ENCODE measurements at places on chromosomes 11 and 22. TPM values are rescaled to one million over a fixed set of nuclear protein-coding genes. Genes with fewer than 3 reads are reported as not detected.

Gene FBXO7
- total RNA-seq = 86.1 TPM

DNA sequence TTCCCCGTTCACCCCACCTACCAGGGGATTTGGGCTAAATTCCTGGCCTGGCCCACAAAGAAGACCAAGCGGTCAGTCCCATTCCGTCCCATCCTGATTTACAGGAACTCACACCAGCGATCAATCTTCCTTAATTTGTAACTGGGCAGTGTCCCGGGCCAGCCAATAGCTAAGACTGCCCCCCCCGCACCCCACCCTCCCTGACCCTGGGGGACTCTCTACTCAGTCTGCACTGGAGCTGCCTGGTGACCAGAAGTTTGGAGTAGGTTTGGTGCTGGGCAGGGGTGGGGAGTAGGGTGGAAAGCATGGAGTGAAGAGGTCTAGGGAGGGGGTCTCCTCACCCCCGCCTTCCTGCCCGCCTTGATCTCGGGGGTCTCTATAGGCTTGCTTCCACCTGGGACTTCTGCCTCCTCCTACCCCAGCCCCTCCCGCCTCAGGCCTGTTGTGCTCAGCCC is at the start of gene SERPING1:
TSS of gene SERPING1 (plus strand) at position 225 of the 455 bp plus-strand sequence. CDS start 586 bp downstream, outside the sequence.
- H3K4me1 ChIP-seq = no peaks in the 10 kb centered on the region
- H3K4me3 ChIP-seq = peak within 1 kb of the TSS; percentile 69
- H3K36me3 ChIP-seq = peaks cover 10% of the 10 kb centered on the region
- H3K27ac ChIP-seq = peak within 1 kb of the TSS; percentile 92
- DNase-seq = peak; percentile 76
- H3K27me3 ChIP-seq = no peaks in the 10 kb centered on the region

GRCh38 chr22:29300467-29300806 is 6.0 kb upstream of the GAS2L1 start:
- no peak overlapping the region for H3K4me3 ChIP-seq
- H3K4me1 ChIP-seq = peaks cover 16% of the 10 kb centered on the region
- peaks cover 64% of the 10 kb centered on the region for H3K36me3 ChIP-seq
- no peak for DNase-seq
- peak overlapping the region; percentile 8 for H3K27ac ChIP-seq

GRCh38 chr22:24186892-24187670 is 5.8 kb downstream of the SUSD2 start:
- H3K36me3 ChIP-seq = no peaks in the 10 kb centered on the region
- H3K4me3 ChIP-seq = no peak overlapping the region
- H3K27ac ChIP-seq = no peak overlapping the region
- H3K4me1 ChIP-seq = peaks cover 44% of the 10 kb centered on the region
- no peaks in the 10 kb centered on the region for H3K27me3 ChIP-seq

- H3K4me3 ChIP-seq = no peak overlapping the region
- no peak overlapping the region for H3K27ac ChIP-seq
- no peaks in the 10 kb centered on the region for H3K27me3 ChIP-seq
These were observed 35.4 kb upstream of the TREH start for GRCh38 chr11:118714816-118715215.
